ENCODE measurements at places on chromosomes 3 and 15.

GRCh38 chr15:66692391-66692790 is 9.6 kb upstream of the SMAD6 start:
- ATAC-seq: no peak

GRCh38 chr15:101570241-101570640 is 80.7 kb upstream of the PCSK6 start:
- ATAC-seq: no peak

DNA sequence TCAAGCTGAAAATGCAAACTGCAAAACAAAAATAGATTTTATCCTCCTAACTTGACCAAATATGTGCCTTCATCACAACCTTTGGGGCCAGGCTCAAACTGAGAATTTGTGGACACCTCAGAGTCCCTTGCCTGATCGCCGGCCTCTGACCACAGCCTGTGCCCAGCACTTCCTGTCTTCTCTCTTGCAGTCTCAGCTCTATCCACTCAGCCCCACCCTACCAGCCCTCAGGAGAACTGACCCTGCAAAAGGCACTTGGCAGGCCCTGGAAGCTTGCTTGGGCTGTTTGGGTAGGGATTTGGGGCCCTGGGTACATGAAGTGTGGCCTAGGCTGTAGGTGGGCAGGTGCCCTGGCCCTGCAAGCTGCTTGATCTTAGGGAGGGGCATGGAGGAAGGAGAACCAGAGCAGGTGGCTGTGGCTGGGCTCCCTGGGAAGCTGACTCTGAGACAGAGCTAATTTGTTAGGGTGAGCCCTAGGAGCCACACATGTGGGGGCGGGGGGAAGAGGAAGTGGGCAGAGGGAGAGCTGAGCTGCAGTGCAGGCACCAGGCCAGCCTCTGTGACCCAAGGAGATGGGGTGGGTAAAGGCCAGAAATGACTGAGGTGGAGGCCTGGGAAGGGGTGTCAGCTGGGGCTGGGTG is 8.6 kb downstream of the CLEC3B start:
- ATAC-seq: peak; percentile 71

DNA sequence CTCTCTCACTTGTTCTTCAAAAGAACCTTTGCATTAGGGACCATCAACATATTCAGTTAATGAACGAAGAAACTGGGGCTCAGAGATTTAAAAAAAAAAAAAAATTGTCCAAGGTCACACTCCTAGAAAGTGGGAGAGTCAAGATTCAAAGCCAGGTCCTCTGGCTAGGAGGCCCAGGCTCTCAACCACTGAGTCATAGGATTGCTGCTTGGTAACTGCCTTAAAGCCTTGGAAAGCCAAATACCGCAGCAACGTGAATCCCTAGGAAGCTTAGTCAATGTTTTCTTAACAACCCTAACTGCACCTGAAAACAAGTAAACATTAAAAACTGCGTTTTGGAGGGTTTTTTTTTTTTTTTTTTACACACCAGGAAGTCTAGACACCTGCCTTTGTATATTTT is 156.8 kb downstream of the WNT5A start:
- ATAC-seq: no peak

GRCh38 chr3:5022187-5022965 is 43.1 kb downstream of the BHLHE40 start:
- peak; percentile 62 for ATAC-seq

DNA sequence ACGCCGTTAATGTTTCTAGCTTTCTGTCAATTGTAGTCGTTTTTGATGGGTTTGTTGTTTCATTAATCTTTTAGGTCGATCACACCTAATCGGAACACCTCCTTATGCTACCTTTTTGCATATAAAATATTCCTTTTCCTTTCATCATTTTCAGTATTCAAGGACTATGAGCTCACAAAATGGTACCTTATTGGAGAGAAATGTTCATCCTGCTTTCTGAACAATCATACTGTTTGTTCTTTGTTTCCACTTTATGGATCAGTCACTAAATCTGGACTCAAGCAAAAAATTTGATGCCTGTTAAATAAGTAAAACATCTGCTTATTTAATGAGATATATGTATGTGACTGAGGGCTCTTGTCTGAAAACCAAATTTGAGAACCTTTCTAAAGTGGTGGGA is 1.1 kb downstream of the KIF15 start:
- no peak for ATAC-seq

GRCh38 chr15:88238618-88239430 is 17.7 kb downstream of the NTRK3 start:
- ATAC-seq: no peak

DNA sequence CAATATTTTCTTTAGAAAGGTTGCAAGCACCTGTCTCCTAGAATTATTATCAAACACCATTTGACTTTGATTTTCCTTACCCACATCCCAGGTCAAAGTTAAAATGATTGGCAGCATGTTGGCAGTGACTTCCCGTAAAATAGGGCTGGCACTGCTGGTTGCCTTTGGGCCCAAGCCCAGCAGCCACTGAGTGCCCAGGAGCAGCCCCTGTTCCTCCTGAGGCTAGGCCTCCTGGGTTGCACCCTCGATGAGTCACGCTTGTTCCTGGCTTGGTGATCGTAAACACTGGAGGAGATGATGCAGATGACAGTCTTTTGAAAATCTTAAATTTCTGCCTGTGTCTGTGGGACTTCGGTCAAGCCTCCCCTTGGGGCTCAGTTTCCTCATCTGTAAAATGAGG is 290.0 kb downstream of the TLE3 start:
- ATAC-seq: no peak

- no peak for ATAC-seq
Observed at GRCh38 chr3:31777887-31778286, 203.2 kb downstream of the OSBPL10 start.

GRCh38 chr15:53869044-53869805 is 109.0 kb upstream of the UNC13C start:
- no peak for ATAC-seq

- ATAC-seq: no peak
Observed at GRCh38 chr15:40347559-40348473, 3.0 kb upstream of the PHGR1 start.

DNA sequence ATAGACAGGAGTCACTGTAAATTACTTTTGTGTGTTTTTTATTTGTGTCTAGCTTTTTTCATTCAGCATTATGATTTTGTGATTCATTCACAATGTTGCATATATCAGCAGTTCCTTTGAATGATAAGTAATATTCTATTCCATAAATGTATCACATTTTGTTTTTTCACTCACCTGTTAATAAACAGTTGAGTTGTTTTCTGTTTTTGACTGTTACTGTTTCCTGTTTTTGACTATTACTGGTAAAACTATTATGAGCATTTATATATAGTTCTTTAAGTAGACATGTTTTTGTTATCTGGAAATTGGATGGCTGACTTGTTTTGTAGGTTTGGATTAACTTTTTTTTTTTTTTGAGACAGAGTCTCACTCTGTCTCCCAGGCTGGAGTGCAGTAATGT is 138.4 kb downstream of the RSRC1 start:
- ATAC-seq: no peak

- no peak for ATAC-seq
Observed at GRCh38 chr3:150059241-150059640, 88.5 kb upstream of the PFN2 start.

GRCh38 chr15:77228828-77229227 is 157.9 kb upstream of the TSPAN3 start:
- no peak for ATAC-seq

GRCh38 chr3:120181632-120182031 is 87.4 kb upstream of the GSK3B start:
- no peak for ATAC-seq

DNA sequence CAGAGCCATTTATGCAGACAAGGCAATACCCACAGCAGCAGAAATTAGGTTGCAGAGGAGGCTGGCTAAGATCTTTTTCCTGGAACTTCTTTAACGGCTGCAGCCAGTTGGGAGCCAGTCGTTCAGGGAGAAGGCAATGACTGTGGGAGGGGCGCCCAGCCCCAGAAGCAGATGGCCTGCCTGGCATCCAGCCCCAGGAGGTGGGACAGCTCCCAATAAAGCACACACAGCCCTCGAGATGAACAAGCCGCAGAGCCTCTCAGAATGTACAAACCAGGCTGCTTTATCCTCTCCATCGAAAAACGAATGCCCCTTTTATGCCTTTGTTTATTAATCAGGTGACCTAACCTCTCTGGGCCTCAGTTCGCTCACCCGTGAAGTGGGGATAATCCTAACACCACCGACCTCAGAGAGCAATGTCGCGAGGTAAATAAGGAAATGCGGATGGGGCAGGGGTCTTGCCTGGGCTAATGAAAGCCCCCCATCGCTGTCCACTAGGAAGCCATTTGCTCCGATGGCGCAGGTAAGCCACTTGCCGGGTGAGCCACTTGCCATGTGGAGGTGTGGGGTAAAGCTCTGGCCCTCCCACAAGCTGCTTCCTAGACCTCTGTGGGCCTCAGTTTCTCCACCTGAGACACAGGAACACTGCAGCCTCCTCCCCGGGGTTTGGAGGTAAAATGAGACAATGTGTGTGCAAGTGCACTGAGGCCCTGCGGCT is 35.8 kb downstream of the MGLL start:
- no peak for ATAC-seq

DNA sequence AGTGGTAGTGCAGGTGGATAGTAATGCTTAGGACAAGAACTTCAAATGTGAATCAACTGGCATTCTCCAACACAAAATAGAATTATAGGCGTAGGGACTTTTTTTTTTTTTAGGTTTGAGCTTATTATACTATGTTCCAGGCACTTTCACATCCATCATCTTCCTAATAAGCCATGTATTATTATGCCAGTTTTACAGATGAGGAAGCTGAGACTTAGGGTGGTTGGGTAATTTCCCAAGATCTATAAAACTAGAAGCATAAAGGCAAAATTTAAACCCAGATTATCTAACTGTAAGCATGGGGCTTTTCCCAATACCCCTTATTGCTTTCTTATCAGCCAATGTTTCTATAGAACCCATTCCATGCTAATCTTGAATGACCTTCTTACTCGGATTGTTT is 75.1 kb upstream of the ETV5 start:
- ATAC-seq: no peak

DNA sequence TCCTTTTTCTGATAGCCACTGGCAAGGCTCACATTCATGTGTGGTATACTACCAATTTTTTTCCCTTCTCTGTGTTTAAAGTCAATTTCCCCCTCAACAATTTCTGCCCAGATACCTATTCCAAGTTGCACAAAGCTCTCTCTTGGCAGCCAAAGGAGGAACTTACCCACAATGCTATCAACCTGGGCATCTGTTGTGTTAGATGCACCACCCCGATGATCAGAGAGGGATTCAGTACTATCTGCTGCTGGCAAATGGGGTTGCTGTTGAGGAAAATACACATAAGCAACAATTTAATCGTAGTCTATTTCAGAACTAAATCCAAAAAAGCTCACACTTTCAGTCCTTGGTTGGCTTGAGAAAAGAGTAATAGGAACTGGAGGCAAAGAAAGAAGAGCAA is 46.1 kb downstream of the AAGAB start:
- ATAC-seq: no peak

- ATAC-seq: no peak
Observed at GRCh38 chr3:85303156-85303555, 344.4 kb downstream of the CADM2 start.

- ATAC-seq: no peak
Observed at GRCh38 chr3:87426918-87427317, 150.5 kb upstream of the POU1F1 start.

- no peak for ATAC-seq
Observed at GRCh38 chr3:48013288-48013980, 2.8 kb downstream of the MAP4 start.

GRCh38 chr3:130850044-130850797 is 43.7 kb upstream of the ATP2C1 start:
- ATAC-seq: peak; percentile 90

DNA sequence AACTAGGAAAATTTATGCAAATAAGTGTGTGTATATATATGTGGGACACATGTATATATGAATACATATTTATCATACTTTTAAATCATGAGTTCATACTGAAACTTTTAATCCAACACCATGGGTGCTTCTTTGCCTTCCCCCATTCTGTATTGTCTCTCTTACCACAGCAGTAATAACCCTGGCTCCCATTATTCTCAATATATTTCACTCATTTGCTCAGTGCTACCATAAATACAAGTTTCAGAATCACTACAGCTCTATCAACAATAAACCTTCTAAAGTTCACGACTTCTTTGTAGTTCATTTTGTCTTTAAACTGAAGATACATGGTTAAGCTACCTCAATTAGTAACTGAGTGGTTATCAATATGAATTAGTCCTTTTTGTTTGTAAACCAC is 82.2 kb downstream of the PCCB start:
- no peak for ATAC-seq

GRCh38 chr3:94996743-94997142 is 933.9 kb downstream of the NSUN3 start:
- ATAC-seq: no peak

GRCh38 chr3:193978486-193978885 is 157.5 kb upstream of the HES1 start:
- no peak for ATAC-seq

DNA sequence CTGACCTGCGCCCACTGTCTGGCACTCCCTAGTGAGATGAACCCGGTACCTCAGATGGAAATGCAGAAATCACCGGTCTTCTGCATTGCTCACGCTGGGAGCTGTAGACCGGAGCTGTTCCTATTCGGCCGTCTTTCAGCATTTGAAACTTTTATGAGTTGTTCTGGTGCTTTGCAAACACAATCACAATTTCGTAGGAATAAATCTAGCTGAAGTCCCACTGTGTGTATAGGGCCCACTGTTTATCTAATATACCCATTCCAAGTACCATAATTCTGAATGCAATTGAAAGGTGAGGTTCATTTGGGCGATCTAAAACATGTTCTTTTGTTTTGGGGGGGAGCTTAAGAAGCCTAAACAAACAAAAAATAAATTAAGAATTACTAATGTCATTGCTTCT is 572.1 kb downstream of the FGF12 start:
- ATAC-seq: no peak

- ATAC-seq: no peak
Observed at GRCh38 chr15:22960556-22960955, 19.6 kb downstream of the CYFIP1 start.

GRCh38 chr3:160754371-160754854 is 1.6 kb upstream of the PPM1L start:
- ATAC-seq: no peak

- no peak for ATAC-seq
Observed at GRCh38 chr3:124209426-124209825, 217.5 kb upstream of the ROPN1 start.

GRCh38 chr15:66751579-66751978 is 49.5 kb downstream of the SMAD6 start:
- peak; percentile 18 for ATAC-seq
